ENCODE measurements at places on chromosomes 7 and 10.

DNA sequence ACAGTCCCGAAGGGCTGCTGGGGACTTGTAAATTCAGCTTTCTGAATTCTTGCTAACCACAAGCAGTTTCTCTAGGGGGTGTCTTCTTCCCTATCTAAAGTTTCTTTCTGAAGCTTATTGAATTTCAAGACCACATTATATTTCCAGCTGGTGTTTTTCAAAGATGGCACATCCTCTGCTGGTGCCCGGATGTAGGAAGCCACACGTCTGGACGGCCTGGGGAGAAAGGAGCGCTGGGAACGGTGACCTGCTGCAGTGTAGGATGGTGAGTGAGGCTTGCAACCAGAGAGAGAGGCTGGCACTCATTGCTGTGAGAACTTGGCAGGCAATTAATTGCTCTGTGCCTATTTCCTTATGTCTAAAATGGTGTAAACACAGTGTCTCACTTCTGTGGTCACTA, 776.4 kb downstream of the TYW1 start:
- DNase-seq = no peak

DNA sequence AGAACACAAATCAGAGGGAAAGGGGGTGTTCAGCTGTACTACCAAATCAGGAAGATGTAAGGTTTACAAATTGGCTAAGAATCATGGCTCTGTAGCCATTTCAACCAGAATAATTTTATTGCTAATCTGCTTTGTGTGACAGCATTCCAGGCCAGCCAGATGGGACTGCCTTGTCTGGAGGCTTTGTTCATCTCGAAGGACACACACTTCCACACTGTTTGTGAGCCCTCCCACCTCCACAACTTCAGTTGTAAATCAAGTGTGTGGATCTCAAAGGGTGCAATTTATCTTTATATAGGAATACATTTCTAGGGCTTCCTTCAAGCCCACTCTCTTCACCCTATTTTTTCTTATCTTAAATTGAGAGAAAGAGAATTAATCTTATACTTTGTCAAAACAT, 6.9 kb upstream of the OIT3 start:
- no peak for DNase-seq

DNA sequence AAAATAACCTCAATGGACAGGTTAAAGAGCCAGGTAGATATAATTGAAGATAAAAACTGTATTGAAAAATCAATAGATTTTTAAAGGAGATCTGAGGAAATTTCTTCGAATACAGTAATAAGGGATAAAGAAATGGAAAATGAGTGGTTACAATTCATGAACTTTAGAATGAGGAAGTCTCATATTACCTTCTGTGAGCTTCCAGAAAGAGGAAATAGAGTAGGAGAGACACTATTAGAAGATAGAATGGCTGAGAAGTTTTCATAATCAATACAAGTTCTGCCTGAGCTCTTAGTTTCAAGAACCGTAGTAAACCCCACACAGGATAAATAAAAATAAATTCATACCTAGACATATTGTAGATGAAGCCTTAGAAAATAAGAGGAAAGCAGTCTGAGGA, 11.5 kb downstream of the SDK1 start:
- DNase-seq = no peak

DNA sequence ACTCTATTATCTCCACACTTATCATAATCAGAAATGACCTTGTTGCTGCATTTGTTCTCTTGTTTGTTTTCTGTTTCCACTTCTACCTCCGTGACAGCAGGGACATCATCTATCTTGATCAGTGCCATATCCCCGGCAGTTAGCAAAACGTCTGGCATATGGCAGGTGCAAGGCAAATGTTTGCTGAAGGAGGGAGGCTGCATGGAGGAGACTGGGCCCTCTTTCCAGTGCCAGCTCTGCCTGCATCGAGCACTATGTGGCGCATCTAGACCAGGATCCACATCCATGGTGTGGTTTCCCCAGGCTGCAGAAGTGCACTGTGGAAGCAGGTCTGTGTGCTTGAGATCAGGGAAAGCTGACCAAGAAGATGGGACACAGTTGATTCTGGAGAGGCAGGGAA, 181.2 kb downstream of the KCNMA1 start:
- DNase-seq = no peak

DNA sequence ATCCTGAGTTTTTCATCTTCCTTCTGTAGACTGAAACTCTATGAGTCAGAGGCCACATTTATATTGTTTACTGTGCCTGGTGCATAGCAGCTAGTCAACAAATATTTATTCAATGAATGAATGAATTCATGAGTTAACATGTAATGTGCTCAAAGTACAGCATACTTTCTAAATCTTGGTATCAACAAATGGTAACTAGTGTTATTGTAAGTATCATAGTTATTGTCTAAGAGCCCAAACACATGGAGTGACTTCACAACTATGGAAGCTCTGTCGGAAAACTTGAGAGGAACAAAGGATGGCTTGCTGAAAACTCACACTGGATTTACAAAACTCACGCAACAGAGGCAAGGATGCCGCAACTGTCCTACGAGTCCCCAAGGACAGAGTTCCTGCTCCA, 35.9 kb downstream of the DENND2A start:
- DNase-seq = no peak

DNA sequence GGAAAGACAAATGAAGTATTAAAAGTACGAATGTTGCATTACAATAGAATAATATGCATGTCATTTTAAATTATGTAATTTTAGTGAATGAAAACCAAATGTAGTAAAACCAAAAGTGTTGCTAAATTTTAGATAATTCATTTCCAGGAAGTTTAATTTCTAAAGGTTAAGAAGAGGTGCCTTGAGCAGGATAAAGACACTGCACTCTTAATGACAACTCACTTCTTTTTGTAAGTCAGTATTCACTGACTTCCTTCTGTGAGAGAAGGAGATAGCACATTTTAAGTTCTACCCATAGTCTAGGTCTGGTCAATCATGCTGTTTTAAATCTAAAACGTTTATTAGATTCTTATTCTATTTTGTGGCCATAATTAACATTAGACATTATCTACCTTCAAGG, 160.2 kb downstream of the CRPPA start:
- no peak for DNase-seq

- no peak for DNase-seq
Measured at GRCh38 chr7:159142199-159142598, 2.5 kb downstream of the VIPR2 start.

DNA sequence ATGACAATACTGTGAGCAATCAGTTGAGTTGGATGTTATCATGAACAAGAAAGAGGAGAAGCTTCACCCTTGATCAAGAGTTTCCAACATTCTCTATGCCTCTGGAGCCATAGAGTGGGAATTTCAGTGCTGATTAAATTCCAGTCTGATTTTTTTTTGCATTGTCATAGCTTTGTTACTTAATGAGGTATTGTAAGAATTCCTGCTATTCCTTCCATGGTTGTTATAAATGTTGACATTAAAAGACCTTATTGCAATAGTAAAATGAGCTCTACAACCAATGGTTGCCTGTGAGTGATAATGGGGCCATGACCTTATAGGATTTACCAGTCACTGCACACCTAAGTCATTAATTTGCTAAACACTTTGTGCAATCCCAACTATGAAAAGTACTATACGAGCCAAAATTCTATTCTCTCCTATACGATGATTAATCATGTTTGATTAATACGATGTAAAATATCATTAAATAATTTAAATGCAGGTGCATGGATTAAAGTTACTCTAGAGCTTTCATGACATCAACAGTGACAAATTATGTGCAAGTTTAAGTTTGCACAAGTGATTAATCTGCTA, 353.2 kb upstream of the KLF6 start:
- DNase-seq = no peak

- no peak for DNase-seq
Measured at GRCh38 chr10:30747633-30748032, 118.1 kb upstream of the LYZL2 start.

DNA sequence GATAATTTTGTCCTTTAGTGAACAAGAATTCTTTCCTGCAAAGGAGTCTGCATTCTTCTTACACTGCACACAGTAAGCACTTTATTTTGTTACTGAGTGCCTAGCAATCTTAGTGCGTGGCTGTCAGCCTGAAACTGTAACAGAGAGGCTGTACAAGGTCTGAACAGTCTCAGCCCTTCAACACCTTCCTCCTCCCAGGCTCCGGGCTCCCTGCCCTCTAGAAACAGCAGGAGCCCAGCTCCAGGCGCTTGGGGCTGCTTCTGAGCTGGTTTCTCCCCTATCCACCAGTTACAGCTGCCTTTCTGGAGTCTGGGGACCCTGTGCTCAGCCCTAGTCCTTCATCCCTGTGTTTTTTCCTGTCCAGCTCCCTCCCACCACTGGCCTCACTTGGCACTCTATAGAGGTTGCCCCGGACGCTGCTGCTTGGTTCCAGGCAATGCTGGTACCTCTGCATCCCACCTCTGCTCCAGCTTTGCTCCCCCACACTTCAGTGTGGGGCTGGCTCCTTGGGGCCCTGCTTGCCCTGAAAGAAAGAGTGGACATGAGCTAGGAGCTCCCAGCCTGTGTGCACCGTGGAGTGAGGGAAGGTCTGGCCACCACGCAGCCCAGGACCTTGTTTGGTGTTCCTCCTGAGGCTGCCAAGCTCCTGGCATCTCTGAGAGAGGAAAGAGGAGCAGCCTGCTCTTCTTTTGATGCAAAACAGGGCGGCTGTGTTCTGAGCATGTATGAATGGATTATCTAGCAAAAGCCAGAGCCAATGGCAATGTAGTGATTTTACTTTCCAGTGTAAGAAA, 251.2 kb upstream of the GRB10 start:
- DNase-seq = no peak

- no peak for DNase-seq
Measured at GRCh38 chr10:80672613-80673012, 134.9 kb downstream of the SH2D4B start.

DNA sequence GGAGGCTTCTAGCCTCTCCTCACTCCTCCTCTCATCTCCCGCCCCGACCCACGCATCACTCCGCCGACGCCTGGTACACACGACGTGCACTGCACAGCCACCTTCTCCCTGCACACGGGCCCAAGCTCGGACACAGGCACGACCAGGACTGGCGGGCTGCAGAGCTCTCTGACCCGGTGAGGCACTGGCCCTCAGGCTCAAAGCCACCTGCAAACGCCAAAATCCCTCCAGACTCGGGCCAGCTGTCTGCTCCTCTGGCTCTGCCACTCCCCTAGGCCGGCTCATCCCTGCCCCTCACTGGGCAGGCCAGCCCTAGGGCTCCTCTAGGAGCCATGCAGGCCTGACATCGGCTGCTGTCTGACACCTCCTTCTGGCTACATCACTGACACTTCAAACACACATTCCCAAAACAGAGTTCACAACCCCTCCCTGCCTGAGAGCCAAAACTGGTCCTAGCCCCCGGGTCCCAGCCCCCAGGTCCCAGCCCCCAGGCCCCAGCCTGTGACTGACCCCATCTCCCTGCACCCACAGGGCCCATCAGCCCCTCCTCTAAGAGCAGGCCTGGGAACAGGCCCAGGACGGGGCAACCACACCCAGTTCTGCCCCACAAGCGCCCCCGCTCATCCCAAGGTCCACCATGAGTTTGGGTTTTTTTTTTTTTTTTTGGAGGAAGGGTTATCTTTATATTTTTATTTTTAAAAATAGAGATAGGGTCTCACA, 35.1 kb downstream of the MAD1L1 start:
- DNase-seq = no peak

GRCh38 chr10:74047871-74048270, 50.0 kb downstream of the VCL start:
- DNase-seq = no peak

- no peak for DNase-seq
Measured at GRCh38 chr10:101000915-101001658, 1.5 kb downstream of the LZTS2 start.

DNA sequence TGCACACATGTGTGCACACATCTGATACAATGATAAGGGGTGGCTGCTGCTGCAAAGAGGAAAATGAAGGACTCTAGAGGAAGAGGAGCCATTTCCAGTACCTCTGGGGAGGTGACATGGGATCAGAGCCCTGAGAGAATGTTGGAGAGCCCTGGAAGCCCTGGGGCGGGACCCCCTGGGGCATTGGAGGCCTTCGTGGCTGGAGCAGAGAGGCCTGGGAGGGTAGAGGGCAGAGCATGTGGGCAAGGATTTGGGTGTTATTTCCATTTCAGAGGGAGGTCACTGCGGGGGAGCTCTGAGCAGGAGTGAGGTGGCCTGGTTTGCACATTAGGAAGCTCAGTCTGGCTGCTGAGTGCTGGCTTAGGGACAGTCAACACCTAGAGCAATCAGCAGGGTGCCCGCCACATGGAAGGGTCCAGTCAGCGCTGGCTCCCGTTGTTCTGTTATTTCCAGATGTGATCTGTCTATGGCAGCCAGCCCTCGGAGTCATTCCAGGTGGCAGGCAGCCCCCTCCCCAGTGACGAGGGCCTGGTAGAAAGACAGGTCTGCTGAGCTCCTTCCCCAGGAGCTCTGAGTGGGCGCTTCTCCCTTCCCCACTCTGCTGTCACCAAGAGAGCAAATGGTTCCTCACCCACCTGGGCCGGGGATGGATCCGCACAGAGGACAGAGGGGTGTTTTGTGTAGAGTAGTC, 24.1 kb upstream of the BTBD16 start:
- DNase-seq = no peak

- no peak for DNase-seq
Measured at GRCh38 chr7:90843472-90843871, 247.4 kb downstream of the CDK14 start.

DNA sequence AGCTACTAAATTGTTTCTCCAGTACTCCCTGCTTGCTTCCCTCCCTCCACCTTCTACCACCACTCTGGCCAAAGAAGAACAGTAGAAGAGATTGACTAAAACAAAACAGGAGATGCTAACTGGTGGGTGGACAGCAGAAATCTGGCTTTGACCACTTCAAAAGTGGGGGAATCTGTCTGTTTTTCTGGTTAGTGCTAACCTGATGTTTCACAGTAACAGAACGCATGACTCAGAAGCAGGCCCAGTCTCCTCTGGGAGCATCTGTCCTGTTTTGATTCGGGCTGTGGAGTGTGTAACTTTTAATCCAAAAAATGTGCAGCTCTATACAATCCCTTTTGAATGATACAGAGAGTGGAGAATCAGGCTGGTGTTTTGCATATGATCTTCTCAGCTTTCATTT, 32.7 kb upstream of the ZNF438 start:
- DNase-seq = no peak

DNA sequence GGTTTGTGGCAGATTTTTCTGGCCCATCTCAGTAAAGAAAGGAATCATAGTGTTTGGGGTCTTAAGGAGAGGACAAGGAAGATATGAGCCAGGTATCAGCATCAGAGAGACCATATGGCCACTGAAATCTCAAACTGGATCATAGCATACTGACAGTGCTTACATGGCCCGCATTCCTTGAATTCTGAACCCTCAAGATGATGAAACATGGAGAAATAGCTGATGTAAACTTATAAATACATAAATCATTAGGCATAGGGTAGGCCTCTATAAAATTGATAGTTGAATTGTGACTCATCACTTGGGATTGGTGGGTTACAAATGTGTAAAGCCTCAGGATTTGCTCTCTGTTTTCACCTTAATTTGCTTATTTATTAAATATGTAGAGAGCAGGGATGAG, 688.5 kb downstream of the CNTNAP2 start:
- no peak for DNase-seq

- no peak for DNase-seq
Measured at GRCh38 chr7:96297876-96298275, 24.0 kb downstream of the SLC25A13 start.

GRCh38 chr10:24502006-24502405, 221.7 kb downstream of the ARHGAP21 start:
- no peak for DNase-seq
